ENCODE measurements at places on chromosomes 7 and 10. TPM values are rescaled to one million over a fixed set of nuclear protein-coding genes. Genes with fewer than 3 reads are reported as not detected.

PPRC1 gene
- 14.6 TPM for total RNA-seq

DNA sequence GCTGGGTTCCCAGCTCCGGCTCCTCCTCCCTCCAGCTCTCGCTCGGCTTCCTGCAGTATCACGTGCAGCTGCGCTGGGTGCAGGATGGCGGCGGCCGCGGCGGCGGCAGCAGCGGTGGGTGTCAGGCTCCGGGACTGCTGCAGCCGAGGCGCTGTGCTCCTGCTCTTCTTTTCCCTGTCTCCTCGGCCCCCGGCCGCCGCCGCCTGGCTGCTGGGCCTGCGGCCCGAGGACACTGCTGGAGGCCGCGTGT lies at the start of gene CNNM1:
TSS of gene CNNM1 (plus strand) at position 53 of the 250 bp plus-strand sequence. CDS start at position 85, 32 bp downstream.
- peak; percentile 27 for DNase-seq

DNA sequence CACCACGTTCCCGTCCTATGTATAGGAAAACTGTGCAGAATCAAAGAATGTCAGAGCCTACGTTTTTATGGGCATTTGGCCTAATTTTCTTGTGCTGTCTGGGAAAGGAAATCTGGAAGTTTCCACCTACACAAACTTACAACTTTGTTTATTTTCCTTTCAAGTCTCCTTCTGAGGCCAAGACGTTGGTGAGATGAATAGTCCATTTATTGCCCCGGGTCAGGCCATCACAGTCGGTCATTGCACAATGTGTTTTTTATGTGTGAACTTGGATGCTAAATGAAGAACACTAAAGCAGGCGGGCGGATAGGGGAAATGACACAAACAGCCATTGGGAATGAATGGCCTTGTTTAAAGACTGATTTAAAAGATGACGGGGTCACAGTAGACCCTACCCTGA lies 38.6 kb downstream of the TRIL start:
- no peak for DNase-seq

- no peak for DNase-seq
Observed at GRCh38 chr7:135782377-135782776, 33.8 kb upstream of the FAM180A start.

GRCh38 chr10:62912086-62912485 lies 95.9 kb upstream of the EGR2 start:
- DNase-seq = no peak

- DNase-seq = no peak
Observed at GRCh38 chr7:2820508-2820934, 23.6 kb downstream of the GNA12 start.

DNA sequence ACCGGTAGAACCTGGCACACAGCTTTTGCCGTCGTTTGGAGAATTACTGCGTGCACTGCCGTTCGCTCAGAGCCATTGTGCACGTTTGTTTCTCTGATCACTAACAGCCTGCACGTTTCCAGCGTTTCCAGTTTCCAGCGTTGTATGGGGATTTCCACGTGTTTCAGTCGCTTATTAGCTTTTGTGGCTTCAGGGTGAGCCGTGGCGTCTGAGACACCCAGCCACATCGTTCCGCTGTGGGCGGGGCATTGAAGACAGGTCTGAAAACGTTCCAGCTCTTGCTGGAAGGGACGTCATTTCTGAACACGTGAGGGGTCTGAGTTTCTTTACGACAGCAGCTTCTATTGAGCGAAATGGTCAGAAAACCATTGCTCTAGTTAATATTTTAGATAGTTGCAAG lies 164.8 kb downstream of the DNAJB6 start:
- DNase-seq = no peak

GRCh38 chr10:22825841-22826240 lies 102.0 kb upstream of the ARMC3 start:
- no peak for DNase-seq

DNA sequence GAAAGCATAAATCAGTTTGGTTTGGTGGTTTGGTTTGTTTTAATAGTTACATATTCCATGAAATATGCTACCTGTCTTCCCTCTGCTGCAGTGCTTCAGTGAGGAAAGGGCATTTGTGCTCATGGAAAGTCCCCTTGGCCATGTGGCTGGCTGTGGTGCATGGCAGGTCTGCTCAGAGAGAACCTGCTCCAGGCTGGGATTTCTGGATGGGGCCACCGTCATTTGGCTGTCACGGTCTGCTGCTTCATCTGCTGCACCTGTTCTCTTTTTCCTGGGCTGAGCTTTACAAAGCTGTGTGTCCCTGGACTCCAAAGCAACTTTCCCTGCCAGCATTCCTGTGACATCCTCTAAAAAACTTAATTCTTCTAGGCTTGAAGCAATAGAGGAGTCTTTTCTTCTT lies 8.9 kb downstream of the CDK14 start:
- peak; percentile 70 for DNase-seq

DNA sequence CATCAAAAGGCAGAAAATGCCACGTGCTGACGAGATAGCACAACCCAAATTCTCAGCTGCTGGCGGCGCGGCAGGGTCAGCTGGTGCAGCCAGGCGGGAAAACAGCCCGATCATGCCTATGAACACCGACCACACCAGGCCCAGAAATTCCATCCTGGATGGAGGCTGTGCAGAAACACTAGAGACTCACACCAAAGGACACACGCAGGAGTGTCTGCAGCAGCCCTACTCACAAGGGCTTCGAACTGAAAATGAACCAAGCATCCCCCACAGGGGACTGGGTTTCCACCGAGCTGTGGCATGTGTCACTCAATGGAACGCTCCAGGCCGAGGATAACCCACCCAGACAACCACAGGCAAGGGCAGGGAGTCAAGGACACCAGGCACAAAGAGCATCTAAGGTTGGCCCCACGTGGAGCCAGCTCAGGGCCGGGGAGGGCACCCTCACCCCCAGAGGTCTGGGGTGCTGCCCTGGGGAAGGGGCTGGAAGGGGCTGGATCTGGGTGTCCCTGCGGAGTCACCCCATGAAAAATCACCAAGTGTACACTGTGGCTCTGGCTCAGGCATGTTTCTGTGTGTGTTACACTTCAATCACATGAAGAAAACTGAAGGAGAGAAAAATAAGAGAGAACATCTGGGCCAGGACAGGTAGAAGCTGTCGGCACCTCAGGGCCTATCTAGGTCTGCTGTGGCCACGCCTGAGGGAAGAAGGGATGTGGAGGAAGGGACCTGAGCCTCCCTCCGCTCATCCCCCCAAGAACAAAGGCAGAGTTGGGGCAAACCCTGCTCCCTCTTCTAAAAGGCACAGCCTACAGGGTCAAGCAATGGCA lies 33.0 kb downstream of the RASGEF1A start:
- no peak for DNase-seq

- DNase-seq = no peak
Observed at GRCh38 chr10:58972576-58973234, 203.7 kb upstream of the PHYHIPL start.

DNA sequence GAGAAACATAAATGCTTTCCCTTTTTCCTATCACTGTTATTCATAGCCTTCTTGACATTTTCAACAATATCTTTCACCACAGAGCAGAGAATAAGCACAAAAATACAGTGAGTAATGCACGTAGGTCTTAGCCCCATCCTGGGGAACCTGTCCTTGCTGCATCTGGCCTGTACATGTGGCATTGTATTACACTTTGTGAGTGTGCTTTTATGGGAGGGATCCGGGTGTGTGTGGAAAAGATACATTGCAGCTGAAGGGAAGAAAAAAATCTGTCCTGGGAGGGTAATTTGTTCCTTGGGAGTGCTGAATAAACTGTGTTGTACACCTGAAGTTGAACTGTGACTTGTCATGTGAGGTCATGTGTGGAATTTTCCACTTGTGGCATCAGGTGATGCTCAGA lies 422.7 kb upstream of the LRGUK start:
- DNase-seq = peak; percentile 14

DNA sequence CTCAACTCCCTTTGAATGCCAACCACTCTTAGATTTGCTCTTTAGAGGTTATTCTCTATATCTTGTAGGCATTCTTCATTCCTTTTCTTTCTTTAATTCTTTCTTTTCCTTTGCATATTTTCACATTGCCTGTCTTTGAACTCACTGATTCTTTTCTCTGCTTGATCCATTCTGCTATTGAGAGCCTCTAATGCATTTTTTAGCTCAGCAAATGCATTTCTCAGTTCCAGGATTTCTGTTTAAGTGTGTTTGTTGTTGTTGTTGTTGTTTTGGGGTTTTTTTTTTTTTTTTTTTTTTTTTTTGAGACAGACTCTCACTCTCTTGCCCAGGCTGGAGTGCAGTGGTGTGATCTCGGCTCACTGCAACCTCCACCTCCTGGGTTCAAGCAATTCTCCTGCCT lies 71.6 kb downstream of the FBXL13 start:
- DNase-seq = no peak

GFRA1 gene
- total RNA-seq = 122 TPM
